ENCODE measurements at places on chromosomes 6 and 20.
A peak's percentile ranks its signal among the peaks of the same experiment; 100 is the strongest.

DNA sequence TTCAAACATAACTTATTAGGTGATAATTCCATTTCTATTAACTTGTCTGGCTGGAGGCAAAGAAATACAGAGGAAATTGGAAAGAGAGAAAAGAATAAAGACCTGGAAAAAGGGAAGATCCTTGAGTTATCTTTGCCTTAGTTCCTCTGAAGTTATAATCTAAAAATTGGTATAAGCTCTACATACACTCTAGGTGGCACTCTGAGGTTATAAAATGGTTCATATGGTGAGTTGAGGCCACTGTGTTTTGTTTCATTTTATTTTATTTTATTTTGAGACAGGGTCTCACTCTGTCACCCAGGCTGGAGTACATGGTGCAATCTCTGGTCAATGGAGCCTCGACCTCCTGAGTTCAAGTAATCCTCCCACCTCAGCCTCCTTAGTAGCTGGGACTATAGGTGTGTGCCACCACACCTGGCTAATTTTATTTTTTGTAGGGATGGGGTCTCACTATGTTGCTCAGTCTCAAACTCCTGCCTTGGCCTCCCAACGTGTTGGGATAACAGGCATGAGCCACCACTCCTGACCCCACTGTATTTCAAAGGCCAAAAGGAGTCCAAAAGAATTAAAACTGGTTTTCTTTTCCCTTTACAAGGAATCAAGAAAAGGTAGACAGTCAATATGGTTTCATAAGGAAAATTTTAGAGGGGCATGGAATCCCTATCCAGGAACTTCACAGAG is 19.4 kb downstream of the GPX6 start:
- DNase-seq: no peak

- peak; percentile 73 for DNase-seq
Observed at GRCh38 chr6:17600527-17601385, 654 bp downstream of the FAM8A1 start.

GRCh38 chr6:101770116-101770515 is 376.6 kb downstream of the GRIK2 start:
- no peak for DNase-seq

- no peak for DNase-seq
Observed at GRCh38 chr20:61295249-61295648, 43.2 kb downstream of the CDH4 start.

GRCh38 chr6:36829919-36830544 is 9.2 kb downstream of the CPNE5 start:
- no peak for DNase-seq

DNA sequence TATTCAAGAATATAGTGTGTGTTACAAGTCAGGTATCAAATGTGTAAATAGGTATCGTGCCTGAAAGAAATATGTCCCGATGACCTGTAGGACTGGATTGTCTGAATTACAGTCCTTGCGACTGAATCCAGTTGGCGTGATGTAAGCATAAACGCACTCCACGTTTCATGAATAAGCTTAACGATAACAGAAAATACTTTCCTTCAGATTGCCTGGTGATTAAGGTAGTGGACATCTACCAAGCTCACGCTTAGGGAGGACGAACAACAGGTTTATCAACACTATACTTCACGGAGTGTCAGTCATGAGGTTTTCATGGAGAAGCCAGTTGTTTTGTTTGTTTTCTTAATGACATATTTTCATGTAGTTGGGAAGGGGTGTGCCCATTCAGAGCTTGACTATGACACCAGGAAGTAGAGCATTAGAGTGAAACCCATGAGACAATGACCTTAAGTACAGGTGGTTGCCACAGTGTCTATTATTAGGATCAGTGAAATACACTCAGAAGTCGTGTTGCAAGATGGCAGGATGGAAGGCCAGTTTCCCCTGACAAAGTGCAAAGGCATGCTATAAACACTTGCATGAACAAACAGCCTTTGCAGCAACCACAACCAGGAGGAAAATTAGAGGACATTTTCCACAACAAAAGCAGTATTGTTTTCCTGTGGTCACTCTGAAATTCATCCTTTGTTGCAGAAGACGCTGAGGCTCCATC is 305.8 kb upstream of the PRDM1 start:
- DNase-seq: no peak

DNA sequence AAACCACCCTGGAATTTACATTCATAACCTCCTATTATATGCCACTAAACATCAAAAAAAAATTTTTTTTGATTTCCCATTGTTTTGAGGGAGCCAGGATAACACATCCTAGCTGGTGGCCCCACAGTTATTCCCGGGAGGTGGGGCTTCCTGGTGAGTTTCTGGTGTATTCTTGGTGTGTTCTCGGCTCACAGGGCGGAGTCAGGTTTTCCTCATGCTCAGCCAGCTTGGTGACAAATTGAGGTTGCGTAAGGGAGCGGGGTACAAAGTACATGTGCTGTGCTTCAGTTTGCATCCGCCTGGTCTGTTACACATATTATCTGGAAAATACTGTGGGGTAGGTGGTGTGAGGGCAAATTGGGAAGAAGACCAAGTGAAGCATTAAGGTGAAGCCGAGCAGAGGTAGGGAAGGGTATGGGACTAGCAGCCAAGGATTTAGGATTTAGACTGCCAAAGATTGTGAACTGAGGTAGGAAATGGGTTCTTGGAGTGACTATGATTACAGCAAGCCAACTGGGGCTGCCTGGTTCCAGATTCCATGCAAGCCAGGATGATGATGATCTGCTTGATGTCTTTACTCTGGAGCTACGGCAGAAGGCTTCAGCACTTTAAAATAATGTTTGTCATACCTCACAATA is 46.2 kb upstream of the EEF1A1 start:
- DNase-seq: no peak

GRCh38 chr20:62089393-62089792 is 23.7 kb upstream of the TAF4 start:
- no peak for DNase-seq

- DNase-seq: no peak
Observed at GRCh38 chr6:44001318-44002066, 125.8 kb downstream of the MRPL14 start.

GRCh38 chr6:35553315-35553714 is 40.6 kb upstream of the TULP1 start:
- no peak for DNase-seq

DNA sequence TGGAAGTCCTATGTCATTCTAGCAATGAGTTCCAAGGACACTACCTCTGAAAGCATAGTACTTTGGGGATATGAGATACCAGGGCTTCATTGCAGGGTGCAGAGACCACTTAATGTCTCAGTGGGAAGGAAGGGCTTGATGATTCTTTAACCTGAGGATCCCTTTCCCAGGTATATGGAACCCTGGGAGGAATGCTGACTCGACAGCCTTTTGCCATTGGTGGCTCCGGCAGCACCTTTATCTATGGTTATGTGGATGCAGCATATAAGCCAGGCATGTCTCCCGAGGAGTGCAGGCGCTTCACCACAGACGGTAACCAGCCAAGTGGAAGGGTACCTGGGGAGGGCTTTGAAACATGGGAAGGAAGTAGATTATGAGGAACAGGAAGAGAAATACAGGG is 4.2 kb downstream of the PSMB9 start:
- no peak for DNase-seq

GRCh38 chr20:24732599-24732998 is 216.5 kb upstream of the CST7 start:
- DNase-seq: no peak

DNA sequence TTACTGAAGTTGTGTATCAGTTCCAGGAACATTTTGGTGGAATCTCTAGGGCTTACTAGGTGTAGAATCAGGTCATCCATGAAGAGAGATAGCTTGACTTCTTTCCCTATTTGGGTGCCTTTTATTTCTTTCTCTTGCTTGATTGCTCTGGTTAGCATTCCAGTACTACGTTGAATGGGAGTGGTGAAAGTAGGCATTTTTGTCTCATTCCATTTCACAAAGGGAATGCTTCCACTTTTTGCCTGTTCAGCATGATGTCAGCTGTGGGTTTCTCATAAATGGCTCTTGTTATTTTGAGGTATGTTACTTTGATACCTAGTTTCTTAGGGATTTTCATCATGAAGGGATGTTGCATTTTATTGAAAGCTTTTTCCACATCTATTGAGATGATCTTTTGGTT is 195.3 kb downstream of the MOXD1 start:
- no peak for DNase-seq

DNA sequence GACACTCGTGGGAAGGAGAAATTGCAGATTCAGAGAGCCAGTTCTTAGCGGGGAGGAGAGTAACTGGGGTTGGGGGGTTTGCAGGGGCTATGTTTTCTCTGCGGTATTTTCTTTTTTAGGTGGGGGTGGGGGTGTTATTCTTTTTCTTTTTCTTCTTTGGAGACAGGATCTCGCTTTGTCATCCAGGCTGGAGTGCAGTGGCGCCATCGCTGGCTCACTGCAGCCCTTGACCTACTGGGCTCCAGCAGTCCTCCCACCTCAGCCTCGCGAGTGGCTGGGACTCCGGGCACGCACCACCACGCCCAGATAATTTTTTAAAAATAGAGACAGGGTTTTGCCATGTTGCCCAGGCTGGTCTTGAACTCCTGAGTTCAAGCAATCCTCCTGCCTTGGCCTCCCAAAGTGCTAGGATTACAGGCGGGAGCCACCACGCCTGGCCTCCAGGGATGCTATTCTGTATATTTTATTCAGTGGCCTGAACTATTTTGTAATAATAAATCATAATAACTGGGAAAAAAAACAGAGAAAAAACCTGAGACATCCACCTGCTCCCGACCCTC is 57.3 kb downstream of the UBE2V1 start:
- no peak for DNase-seq

GRCh38 chr20:20411836-20412235 is 43.9 kb downstream of the INSM1 start:
- no peak for DNase-seq

- DNase-seq: no peak
Observed at GRCh38 chr6:34317172-34317477, 68.3 kb upstream of the SMIM29 start.

All from T-helper 2 cell (primary cell).